ENCODE measurements at places on chromosomes 1 and 21. TPM values are rescaled to one million over a fixed set of nuclear protein-coding genes. Genes with fewer than 3 reads are reported as not detected.

Gene ATP8B2
- total RNA-seq, result 11.3 TPM

Gene PRRX1
- total RNA-seq, result not detected

Gene USP25
- total RNA-seq, result 42.8 TPM

Gene ANKRD34A
- total RNA-seq, result not detected

Gene AGMAT
- 1.9 TPM for total RNA-seq

Gene METTL13
- 12.4 TPM for total RNA-seq

Gene PLEKHA6
- 4.8 TPM for total RNA-seq

Gene LCE2B
- total RNA-seq, result not detected

Gene HPDL
- total RNA-seq, result 1.9 TPM

Gene LMX1A
- not detected for total RNA-seq

Gene CHRM3
- total RNA-seq, result 0.48 TPM

Gene ERICH3
- not detected for total RNA-seq

Gene DYNLT5
- not detected for total RNA-seq
